Stimulated activated CD8-positive, alpha-beta memory T cell treated with anti-CD3 and anti-CD28 coated beads, Interleukin-12 subunit alpha, Interleukin-12 subunit beta, amount 100 ng/mL, for 1 hour (primary cell): ENCODE measurements at places on chromosomes 7 and 10.

DNA sequence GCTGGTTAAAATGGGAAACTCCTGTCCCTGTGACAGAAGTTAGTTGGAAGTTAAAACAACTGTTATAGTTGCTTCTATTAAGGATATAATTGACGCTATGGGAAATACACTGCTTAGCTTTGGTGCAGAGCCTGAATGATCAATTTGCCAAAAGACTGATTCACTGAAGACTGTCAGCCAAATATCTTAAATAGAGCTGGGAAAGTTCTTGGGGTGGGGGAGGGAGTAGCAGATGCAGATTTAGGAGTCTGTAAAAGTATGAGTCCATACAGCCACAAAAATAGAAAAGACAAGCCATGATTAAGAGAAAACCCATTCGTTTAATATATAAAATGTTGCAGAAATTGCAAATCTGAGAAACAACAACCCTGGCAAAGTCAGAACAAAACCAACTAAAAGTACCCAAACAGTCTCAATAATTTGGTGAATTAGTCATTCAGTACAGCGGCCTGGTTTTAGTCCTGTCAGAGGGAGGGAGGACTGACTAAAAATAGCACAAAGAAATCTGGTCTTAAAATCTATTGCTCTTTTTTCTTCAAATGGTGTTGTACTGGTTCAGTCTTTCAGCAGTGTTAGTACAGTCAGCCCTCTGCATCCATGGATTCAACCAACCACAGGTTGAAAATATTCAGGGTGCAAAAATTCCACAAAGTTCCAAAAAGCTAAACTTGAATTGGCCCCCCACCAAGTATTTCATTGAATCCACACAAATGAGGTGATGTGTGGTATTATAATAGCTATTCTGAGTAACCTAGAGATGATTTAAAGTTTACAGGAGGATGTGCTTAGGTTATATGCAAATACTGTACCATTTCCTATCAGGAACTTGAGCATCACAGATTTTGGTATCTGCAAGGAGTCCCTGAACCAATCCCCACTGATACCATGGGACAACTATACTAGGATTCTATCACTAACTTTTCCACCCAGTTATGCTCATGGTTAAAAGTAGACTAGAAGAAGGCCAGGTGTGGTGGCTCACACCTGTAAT lies 30.0 kb downstream of the STK17A start:
- no peak for DNase-seq

DNA sequence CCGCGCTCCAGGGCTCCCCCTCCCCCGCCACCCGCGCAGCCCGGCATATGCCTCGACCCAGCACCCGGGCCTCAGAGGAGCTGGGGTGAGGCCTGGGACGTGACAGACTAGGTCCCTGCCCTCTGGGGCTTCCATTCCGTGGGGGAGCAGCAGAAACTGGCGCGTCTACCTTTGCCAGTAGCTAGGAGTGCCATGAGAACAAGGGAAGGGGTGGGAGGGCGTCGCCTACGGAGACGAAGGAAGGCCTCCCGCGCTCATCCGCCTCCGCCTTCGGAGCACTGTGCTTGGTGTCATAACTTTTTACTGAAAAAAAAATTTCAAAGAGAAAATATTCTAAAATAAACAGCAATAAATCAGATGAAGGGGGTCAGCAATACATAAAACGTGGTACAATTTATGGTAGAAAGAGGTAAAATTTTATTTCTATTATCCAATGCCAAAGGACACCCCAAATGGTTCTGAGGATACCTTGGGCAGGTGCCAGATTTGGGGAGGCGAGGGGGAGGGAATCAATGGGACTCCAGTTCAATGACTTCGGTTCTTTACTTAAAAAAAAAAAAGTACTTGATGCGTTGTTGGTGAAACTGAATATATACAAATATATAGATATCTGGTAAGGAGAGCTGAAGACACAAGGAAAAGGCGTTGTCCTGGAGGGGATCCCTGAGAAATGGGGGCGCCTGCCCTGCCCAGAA lies 35.1 kb upstream of the GRID1 start:
- DNase-seq, result no peak

GRCh38 chr10:121112579-121113384 lies 261.6 kb downstream of the WDR11 start:
- no peak for DNase-seq

GRCh38 chr10:118968482-118968881 lies 61.0 kb upstream of the NANOS1 start:
- no peak for DNase-seq

- no peak for DNase-seq
Observed at GRCh38 chr10:51389415-51390321, 309.7 kb downstream of the CSTF2T start.

DNA sequence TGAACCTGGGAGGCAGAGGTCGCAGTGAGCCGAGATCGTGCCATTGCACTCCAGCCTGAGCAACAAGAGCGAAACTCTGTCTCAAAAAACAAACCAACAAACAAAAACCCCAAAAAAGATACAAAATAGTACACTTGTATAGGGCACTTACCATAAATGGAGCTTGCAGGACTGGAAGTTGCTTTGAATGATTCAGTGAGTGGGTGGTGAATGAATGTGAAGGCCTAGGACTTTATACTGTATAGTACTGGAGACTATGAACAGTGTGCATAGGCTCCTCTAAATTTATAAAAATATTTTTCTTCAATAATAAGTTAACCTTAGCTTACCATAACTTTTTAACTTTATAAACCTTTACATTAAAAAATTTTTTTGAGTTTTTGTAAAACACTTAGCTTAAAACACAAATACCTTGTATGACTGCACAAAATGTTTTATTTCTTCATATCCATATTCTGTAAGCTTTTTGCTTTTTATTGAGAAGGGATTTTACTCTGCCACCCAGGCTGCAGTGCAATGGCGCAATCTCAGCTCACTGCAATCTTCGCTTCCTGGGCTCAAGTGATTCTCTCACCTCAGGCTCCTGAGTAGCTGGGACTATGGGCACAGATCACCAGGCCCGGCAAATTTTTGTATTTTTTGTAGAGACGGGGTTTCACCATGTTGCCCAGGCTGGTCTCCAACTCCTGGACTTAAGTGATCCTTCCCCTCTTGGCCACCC lies 6.9 kb upstream of the H2AZ2 start:
- DNase-seq, result no peak

- no peak for DNase-seq
Observed at GRCh38 chr10:67780759-67781538, 57.0 kb downstream of the DNAJC12 start.

GRCh38 chr10:59934701-59935100 lies 28.3 kb upstream of the CCDC6 start:
- no peak for DNase-seq

GRCh38 chr10:107800061-107800460 lies 635.6 kb upstream of the SORCS1 start:
- DNase-seq, result no peak

DNA sequence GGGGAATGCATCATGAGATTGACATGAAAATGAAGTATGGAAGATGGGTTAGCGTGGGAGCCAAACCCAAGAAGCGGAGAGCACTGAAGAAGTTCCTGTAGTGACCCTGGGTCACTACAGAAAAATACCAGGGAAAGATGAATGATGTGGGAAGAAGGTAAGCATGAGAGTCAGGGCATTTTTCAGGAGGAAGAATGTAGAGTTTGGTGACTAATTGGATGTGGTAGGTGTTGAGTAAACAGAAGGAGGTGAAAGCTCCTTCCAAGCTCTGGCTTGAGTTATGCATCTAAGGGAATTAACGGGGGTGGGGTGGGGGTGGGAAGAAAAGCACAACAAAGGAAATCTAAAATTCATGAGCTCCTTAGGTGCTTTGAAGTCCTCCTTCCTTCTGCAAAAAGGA lies 238.1 kb upstream of the AOAH start:
- no peak for DNase-seq

DNA sequence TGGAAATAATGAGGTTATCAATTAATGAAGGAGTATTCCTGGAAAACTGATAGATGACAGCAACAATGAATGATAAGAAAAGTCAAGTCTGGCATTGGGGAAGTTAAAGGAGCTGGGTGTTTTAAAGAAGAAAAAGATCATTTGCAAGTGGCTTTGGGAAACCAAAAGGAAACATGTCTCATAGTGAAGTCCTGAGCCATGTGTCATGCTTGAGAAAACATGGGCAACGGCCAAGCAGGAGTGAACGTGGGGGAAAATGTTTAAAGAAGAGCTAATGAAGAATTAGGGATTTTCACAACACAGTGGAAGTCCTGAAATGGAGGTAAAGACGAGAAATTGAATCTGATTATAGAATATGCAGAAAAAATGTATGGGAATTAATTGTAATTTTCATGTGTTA lies 1383.2 kb upstream of the CELF2 start:
- no peak for DNase-seq

GRCh38 chr7:131021460-131021859 lies 287.5 kb upstream of the KLF14 start:
- no peak for DNase-seq

GRCh38 chr10:116974456-116975005 lies 30.5 kb downstream of the SHTN1 start:
- DNase-seq, result no peak

GRCh38 chr7:35257251-35258124 lies 3.6 kb upstream of the TBX20 start:
- DNase-seq, result no peak

- no peak for DNase-seq
Observed at GRCh38 chr7:92714280-92714679, 122.1 kb downstream of the CDK6 start.

DNA sequence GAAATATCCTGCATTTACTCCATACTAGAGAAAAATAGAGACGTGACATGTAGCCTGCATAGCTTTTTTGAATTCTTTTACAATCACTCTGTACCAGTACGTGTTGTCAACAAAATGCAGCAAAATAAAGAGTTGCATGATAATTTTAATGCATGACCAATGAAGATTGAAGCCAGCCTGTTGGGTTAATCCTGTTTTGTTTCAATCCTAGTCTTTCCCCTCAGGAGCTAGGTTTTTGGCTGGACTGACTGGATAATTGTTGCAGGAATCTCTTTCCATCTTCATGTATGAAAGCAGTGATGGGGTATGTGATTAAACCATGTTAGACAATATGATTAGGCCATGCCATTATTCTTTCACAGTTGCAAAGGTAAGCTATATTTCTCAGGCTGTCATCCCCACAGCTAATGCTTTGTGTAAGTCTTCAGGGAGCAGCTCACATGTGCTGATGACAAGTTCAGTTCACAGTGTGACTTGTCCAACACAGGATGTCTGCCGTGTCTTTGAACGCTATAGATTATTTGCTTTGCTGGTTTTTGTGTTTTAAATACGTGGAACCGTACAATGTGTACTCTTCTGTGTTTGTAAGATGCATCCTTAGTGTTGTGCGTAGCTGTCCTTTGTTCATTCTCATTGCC lies 24.4 kb downstream of the PAPSS2 start:
- no peak for DNase-seq

- DNase-seq, result no peak
Observed at GRCh38 chr7:158454631-158455030, 133.0 kb downstream of the PTPRN2 start.

DNA sequence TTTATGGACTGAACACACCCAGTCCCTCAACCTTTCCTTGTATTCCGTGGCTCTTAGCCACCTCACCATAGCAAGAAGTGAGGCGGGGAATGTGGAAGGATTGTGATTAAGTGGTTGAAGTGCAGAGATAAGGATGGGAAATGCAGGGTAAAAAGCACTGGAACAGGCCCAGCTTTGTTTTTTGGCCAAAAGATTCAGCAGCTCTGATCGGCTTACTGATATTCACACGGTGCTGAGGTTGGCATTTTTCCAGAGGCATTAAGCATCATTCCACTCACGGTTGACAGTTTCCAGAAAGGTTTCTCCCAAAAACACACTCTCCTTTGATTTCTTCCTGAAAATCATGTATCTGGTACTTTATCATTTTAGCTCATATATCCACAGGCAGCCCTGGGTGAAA lies 544.2 kb downstream of the CNTNAP2 start:
- no peak for DNase-seq

DNA sequence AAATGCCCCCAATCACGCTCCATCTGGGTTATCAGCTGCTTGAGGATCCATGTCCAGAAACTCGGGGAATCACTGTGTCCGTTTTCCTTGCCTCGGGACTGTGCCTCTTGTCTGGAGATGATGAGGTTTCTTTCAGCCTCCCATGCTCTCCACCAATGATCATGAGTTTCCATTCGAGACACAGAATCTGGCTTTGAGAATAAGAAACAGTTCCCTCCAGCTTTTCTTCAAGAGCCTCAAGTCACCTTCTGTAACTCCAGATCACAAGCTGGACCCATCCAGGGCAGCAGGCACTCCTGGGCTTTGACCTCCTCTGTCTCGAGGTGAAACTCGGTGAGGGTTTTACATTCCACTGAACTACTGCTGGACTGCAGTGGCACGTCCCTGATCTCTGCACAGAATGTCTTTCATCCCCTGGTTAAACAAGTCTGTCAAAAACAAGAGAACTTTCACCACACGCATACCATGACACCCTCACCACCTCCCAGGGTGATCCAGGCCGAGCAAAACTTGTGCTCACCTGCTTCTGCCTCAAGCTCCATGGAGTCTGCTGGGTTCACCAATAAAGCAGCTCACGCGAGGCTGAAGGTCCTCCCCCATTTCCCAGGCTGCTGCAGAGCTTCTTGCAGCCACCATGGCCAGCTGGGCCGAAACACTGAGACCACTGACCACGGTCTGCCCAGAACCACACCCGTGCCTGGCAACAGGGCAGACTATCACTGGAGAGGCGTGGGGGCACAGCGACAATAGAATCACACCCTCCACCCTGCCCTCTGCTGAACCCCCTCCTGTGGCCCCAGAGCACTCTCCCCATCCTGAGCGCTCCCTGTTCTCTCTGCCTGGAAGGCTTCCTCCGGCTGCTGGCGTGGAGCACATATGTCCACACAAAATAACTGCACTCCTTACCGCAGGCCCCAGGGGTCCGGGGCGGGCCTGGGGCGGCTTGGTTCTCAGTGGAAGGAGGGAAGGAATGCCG lies 25.1 kb downstream of the MAT1A start:
- no peak for DNase-seq

GRCh38 chr10:68606918-68607317 lies 46.8 kb downstream of the TET1 start:
- DNase-seq, result no peak

DNA sequence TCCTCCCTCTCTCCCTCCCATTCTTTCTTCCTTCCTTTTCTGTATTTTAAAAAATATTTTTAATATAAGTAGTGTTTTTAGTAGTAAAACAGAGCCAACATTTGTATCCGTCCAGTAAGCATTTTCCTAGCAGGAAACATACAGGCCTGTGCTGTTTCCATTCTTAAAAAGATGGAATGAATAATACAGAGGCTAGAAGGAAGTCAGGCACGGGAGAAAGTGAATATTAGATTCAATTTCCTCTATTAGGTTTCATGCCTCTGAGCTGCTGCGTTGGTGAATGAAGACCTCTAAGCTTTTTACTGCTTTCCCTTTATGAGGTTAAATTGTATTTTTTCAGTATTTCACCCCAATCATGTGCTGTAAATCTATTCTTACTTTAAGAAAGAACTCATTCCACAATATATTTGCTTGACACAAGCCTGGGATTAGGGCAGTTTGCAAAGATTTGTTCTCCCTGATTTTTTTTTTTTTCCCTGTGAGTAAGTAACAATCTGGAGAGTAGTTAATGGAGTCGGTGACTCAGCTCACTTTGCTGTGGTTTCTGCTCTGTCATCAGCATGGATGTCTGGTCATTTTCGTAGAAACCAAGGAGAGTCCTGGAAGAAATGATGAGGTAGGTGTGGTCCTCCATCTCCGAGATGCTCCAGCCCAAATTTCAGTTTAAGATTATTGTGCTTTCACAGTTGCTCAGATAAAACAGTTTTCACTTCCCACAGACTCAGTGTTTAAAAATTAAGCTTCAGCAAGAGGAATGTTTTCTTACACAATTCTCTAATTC lies 76.1 kb upstream of the PITRM1 start:
- no peak for DNase-seq
